ENCODE measurements at places on chromosomes 5 and 9. TPM values are rescaled to one million over a fixed set of nuclear protein-coding genes. Genes with fewer than 3 reads are reported as not detected.
A peak's percentile ranks its signal among the peaks of the same experiment; 100 is the strongest.

Gene ISCA1
- total RNA-seq: 35.6 TPM

Gene BTNL9
- not detected for total RNA-seq

Gene GPR21
- 0.35 TPM for total RNA-seq

Gene INSL4
- not detected for total RNA-seq

Gene FABP6
- total RNA-seq: not detected

Gene HRH2
- total RNA-seq: 28.9 TPM

Gene IFNA21
- total RNA-seq: not detected

Gene OMD
- not detected for total RNA-seq

GRCh38 chr5:140855772-140856674 lies at the start of gene PCDHA10:
PCDHA10 (plus strand) TSS chr5:140855897; CDS start chr5:140856049, 152 bp downstream.
- H3K4me3 ChIP-seq: no peak within 1 kb of the TSS
- no peaks in the 10 kb centered on the region for H3K36me3 ChIP-seq
- no peak within 1 kb of the TSS for H3K27ac ChIP-seq

- H3K27me3 ChIP-seq: no peaks in the 10 kb centered on the region
- no peak for DNase-seq
- H3K36me3 ChIP-seq: no peaks in the 10 kb centered on the region
- H3K27ac ChIP-seq: no peak overlapping the region
- no peak overlapping the region for H3K4me3 ChIP-seq
Measured at GRCh38 chr9:8251566-8251965, 452.0 kb upstream of the DMAC1 start.

DNA sequence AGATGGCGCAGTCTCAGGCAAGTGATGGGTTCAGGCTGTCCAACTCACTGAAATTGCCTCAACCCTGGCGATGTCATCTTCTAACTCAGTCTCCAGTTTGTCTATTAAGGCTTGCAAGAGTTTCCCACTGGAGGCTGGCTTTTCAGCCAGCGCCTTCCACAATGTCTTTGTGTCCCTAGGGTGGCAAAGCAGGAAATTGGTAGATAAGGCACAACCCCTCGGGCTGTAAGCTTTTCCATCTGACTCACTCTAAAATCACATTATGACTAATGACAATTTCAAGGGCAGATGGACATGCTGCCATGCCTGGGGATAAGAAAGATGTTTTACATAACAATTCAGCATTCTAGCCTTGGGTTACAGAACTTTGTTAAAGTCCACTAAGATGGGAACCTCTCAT lies 61.9 kb downstream of the MROH2B start:
- no peak overlapping the region for H3K27ac ChIP-seq
- H3K4me1 ChIP-seq: no peaks in the 10 kb centered on the region
- H3K4me3 ChIP-seq: no peak overlapping the region
- no peaks in the 10 kb centered on the region for H3K36me3 ChIP-seq
- no peak for DNase-seq

- no peaks in the 10 kb centered on the region for H3K36me3 ChIP-seq
- H3K27me3 ChIP-seq: no peaks in the 10 kb centered on the region
- no peak for DNase-seq
- no peaks in the 10 kb centered on the region for H3K4me1 ChIP-seq
- no peak overlapping the region for H3K4me3 ChIP-seq
Measured at GRCh38 chr9:119234636-119235035, 134.6 kb downstream of the BRINP1 start.

- DNase-seq: peak; percentile 58
- H3K4me3 ChIP-seq: no peak overlapping the region
- no peak overlapping the region for H3K27ac ChIP-seq
- H3K27me3 ChIP-seq: no peaks in the 10 kb centered on the region
- H3K36me3 ChIP-seq: no peaks in the 10 kb centered on the region
- H3K4me1 ChIP-seq: no peaks in the 10 kb centered on the region
Measured at GRCh38 chr9:96061293-96061987, 185.9 kb downstream of the ERCC6L2 start.

DNA sequence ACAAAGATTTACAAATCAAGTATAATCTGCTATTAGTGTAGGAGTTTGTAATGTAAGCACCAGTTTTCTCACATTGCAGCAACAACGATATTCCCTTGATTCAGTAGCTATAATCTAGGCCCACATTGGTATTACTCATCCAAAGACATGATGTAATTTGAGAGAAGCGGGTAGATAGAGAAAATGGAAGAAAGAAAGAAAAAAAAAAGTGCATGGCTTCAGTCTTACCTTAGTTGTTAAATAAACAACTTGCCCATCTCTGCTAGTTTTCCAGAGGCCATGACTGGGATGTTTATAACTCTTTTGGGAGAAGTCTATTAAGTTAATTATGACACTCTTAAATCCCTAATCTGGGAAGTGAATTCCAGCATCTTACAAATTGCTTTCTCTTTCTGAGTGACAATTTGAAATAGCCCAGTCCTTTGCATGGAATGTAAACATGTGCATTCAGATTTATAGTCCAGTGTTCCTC lies 2.8 kb downstream of the MELK start:
- H3K36me3 ChIP-seq: no peaks in the 10 kb centered on the region
- no peaks in the 10 kb centered on the region for H3K27me3 ChIP-seq
- H3K4me1 ChIP-seq: peaks cover 11% of the 10 kb centered on the region
- H3K4me3 ChIP-seq: no peak overlapping the region
- no peak overlapping the region for H3K27ac ChIP-seq

DNA sequence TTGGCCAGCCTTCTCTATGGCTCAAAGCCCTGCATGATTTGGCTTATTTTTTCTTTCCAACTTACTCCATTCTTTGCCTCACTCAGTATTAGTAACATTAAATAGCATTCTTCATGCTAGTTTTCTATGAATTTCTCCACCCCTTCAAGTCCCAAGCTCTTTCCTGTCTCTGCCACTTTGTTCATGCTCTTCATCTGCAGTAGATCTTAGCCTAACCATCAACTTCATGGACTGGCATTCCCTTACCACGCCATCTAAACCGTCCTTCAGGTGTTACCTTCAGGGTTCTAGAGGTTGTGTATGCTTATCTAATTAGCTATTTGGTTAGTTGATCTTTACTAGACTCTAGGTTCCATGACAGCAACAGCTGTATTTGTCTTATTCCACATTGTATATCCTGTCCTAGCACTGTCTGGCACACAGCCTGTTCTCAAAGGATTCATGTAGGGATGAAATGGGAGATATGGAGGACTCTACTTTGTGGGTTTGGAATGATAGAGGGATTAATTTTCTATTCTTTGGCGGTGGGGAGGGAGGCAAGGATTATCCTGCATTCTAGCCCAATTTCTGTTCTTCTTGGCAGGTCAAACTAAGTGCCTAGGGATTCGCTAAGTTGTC lies 26.4 kb downstream of the TMEM167A start:
- DNase-seq: no peak
- no peaks in the 10 kb centered on the region for H3K4me1 ChIP-seq
- no peak overlapping the region for H3K4me3 ChIP-seq
- peaks cover 3% of the 10 kb centered on the region for H3K36me3 ChIP-seq
- H3K27me3 ChIP-seq: no peaks in the 10 kb centered on the region
- H3K27ac ChIP-seq: no peak overlapping the region
